DMS53 (cell line): ENCODE measurements at places on chromosomes 7 and 10.

GRCh38 chr7:119888251-119888650 is 384.7 kb upstream of the KCND2 start:
- DNase-seq: peak; percentile 58

DNA sequence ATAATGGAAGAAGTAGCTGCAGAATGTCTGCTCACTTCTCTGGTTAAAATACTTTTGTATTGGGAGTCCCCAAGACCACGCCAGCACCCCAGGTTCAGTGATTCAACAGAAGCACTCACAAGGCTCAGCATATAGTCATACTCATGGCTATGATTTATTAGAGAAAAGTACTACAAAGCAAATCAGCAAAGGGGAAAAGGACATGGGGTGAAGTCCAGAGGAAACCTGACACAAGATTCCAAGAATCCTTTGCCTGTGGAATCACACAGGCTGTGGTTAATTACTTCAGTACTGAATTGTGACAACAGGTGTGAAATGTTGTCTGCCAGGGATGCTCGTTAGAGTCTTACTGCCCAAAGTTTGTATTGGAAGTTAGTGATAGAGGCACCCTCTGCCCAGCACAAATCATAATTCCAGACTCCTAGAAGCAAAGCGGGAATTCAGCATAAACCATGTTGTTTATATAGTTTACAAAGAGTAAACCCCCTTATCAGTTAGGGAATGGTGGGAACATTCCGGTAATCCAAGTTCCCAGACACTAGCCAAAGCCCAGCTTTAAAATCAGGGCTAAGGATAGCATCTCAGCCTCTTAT is 79.4 kb downstream of the HYCC1 start:
- DNase-seq: no peak

DNA sequence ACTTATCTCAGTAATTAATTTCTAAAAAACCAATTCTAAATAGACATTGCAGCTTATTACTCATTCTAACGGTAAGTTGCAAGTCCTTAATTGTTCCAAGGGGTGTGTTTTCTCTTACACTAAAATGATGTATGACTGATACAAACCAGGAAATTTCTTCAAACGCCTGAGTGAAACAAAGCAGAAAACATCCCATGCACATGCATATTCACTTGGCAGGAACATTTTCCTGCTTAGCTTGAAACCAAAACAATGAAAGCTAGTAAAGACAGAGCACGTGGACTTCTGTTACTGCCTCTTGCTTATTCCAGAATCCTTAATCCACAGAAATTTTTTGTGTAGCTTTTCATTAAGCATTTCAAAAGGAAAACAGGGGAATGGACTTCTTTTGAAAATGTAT is 187.7 kb downstream of the MTERF1 start:
- no peak for DNase-seq

GRCh38 chr7:127154101-127154500 is 98.6 kb downstream of the GRM8 start:
- peak; percentile 10 for DNase-seq

DNA sequence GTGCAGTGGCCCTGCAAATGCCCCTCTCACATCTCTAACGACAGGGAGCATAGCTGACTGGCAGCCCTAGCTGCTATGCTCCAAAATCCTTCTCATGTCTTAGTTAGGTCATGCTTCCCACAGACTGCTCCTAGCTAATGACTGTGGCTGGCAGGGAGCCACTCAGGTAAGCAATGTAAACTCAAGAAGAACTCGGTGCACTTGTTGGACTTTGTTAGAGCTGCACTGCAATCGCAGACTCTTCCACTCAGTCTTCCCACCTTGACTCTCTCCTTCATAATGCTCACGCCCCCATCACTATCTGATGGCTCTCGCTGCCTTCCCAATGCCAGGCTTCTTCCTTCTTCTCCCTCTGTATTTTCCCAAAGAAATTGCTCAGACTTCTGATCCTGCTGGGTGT is 24.0 kb downstream of the OR9A2 start:
- DNase-seq: no peak

GRCh38 chr7:16393862-16394422 is 27.4 kb downstream of the CRPPA start:
- no peak for DNase-seq

- DNase-seq: no peak
These were observed 84.8 kb downstream of the ELMO1 start for GRCh38 chr7:37363536-37364491.

DNA sequence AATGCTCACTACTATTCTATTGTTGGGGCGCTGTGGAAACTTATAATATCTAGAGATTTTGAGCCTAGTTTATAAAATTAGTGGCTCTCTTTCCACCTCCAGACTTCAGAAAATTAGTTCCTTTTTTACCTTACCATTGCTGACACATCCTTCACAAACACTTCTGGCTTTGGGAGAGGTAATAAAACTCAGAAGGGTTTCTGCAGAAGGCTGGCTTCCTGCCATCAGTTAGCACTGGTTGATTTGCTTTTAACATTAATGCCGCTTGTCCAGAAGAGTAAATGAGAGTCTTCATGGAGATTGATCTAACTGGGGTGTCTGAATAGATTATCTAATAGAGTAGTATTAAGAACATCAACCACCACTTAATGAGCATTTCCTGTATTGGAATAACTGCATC is 20.3 kb downstream of the ACSM6 start:
- peak; percentile 75 for DNase-seq

DNA sequence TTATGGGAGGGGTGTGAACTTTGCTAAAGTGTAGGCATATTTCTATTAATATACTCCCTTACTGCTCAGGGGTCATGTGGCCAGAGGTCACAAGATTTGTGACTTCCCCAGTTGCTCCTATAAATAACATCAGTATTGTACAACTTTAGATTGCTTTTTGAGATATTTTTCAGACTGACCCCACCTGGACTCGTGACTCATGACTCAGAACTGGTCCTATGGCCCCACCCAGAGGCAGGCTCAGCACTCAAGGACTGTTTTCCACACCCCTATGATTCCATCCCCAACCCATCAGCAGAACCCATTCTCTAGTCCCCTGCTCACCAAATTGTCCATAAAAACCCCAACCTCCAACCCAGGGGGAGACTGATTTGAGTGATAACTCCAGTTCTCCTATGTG is 2.7 kb upstream of the CUL2 start:
- DNase-seq: peak; percentile 11

DNA sequence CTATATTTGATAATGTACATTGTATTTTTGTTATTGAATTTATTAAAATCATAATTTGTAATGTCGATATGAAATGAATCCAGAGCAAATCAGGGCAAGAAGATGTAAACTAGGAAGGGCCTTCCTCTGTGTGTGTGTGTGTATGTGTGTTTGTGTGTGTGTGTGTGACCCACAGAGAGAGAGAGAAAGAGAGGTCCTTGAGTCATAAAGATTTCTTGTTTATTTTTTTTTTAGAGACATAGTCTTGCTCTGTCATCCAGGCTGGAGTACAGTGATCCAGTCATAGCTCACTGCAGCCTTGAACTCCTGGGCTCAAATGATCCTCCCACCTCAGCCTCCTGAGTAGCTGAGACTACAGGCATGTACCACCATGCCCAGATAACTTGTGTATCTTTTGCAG is 50.7 kb downstream of the INPP5F start:
- DNase-seq: no peak

GRCh38 chr10:58268454-58268945 is 462 bp upstream of the CISD1 start:
- peak; percentile 94 for DNase-seq

- DNase-seq: no peak
These were observed 44.3 kb upstream of the FXYD4 start for GRCh38 chr10:43327171-43327570.

GRCh38 chr10:87506956-87507355 is 2.3 kb downstream of the MINPP1 start:
- no peak for DNase-seq

DNA sequence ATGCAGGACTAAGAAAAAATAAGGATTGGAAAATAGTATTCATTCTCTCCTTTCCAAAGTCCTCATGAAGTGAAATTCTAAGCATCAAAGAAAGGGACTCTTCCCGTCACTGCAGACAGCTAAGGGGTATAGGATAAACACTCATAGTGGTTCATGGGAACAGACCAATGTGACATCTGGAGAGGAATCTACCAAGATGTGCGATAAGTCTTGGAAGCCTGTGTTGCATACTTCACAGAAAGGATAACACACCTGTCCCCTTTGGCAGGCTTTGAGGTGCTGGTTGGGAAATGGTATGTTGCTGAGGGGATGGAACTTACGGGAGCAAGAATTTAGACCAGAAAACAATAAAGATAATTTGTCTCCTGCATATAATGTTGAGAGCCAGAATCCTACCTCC is 248.1 kb downstream of the ARHGAP21 start:
- DNase-seq: no peak

DNA sequence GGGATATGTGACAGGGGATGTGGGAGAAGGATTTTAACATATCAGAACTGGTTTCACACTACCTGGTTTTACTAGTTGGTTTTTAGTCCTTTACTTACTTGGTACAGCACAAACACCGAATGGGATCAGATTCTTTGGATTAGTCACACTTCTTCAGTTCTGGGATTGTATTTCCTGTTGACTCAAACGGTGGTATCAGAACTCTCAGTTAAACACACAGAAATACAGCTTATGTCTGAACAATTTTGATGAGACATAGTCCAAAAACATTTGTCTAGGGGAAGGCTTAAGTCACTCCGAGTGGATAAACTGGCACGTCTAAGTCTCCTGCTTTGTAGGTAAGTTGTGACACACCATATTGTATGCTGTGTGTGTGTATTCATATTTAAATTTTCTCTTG is 480.5 kb downstream of the PHTF2 start:
- DNase-seq: peak; percentile 73

DNA sequence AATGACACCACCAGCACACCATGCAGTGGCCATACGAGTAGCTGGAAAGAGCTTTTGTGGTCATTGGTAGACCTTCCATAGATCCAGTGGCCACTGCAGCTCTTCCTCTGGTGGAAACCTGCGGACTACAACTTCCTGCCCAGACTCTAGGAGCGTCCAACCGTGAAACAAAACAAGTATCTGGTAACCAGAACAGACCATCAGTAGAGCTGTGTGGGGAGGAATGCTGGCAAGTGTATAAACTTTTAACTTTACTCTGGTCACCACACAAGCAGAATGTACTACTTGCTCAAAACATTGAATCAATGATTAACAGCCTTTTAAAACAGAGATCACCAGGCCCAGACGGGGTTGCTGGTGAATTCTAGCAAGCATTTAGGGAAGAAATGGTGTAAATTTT is 154.7 kb upstream of the DGKB start:
- peak; percentile 65 for DNase-seq

DNA sequence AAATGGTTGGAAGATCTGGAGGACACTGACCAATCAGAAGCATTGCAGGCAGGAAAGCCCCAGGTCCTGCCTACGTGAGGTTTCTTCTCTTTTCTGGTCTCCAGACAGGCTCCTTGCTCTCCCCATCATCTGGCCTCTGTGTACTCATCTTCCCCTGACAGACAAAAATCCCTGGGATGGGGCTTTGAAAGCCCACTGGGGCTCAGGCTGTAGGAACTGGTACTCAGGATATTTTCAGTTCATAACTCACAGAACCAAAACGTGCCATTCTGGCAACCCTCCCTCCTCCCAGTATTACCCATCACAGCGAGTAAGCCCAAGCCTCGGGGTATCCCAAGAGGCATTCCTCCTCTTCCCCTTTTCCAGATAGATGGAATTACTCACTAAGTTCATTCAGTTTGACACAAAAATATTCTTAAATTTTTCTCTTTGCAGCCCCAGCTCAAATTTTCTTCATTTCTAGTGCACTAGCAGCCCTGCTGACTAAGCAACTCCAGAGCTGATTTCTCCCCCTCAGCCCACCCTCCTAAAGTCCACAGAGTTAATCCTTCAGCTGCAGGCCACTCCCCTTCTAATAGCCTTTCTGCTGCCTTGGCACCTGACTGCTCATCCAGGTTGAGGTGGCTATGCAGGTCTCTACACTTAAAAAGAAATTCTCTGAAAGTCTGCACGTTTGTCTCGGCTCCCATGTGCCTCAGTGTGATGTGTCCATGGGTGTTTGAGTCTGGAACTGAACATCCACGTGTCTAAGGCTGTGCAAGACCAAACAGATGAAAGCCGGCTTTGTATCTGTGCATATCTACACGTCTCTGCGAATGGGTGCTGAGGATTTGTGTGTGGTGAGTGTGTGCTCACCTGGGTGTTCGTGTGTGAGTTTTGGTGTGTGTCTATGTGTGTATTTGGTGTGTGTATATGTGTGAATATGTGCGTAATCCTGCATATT is 331.4 kb downstream of the CCSER2 start:
- no peak for DNase-seq

DNA sequence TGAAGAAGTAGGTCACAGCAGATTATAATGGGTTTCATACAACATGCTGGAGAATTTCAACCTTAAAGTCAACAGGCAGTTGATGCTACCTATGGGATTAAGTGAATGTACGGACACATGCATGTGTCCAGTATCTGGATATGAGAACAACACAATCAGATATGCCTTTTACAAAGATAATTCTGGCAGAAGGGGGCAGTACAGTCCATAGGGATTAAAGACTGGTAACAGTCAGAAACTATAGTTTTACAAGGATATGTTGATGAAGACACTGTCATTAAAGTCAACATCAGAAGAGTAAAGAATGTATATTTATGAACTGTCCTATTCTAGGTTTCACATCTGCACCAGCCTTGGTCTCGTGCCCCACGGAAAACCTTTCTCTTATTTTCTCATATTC is 41.5 kb downstream of the ANKMY2 start:
- peak; percentile 44 for DNase-seq

DNA sequence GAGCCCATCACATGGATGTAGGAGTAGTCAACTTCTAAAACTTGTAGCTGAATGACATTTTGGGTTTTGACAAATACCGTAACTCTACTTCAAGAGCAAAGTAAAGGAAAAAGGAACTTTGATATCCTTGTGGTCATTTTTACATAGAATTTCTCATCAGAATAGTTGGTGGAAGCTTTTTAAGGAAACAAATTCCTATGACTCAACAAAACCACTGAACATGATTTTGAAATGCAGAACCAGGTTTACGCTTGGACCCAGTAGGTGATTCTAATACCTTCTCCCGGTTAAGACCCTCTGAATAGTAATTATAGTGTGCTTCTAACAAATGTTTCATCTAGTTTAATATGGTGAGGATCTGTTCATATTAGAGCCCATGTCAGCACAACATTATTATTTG is 307.8 kb downstream of the GPR37 start:
- DNase-seq: no peak

- no peak for DNase-seq
These were observed 225.5 kb downstream of the DOCK4 start for GRCh38 chr7:111980725-111981124.

GRCh38 chr10:123792248-123792978 is 99.2 kb downstream of the CPXM2 start:
- no peak for DNase-seq
